Stimulated activated CD4-positive, alpha-beta T cell treated with anti-CD3 and anti-CD28 coated beads, Interleukin-1b, Interleukin-23, amount 100 ng/mL, for 24 hours (primary cell): ENCODE measurements at places on chromosomes 5 and 9.

DNA sequence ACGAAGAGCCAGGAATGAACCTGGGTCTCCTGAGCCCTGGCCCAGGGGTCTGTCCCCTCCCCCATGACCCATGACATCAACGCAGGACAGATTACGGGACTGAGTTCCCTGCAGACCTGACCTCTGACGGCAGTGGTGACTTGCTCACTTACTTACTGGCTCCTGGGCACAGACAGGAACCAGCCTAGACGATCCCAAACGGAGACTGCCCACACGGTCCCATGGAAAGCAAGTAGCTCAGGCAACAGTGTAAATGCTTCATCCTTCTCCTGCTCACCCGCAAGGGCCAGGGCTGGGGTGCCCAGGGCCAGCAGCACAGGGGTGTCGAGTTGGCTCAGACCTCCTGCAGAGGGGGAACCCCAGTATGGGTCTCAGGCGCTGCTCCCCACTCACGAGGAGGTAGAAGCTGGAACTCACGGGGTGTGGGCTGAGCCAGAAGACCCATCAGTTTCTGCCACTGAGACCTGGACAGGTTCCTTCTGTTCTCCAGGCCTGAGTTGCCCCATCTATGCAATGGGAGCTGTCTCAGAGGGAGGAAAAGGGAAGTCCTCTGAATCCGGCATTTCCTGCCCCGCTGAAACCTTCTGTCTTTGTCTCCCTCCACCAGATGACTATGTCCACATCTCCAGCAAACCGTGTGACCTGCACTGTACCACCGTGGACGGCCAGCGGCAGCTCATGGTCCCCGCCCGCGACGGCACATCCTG, 5.6 kb downstream of the ADAMTSL2 start:
- no peak for DNase-seq

DNA sequence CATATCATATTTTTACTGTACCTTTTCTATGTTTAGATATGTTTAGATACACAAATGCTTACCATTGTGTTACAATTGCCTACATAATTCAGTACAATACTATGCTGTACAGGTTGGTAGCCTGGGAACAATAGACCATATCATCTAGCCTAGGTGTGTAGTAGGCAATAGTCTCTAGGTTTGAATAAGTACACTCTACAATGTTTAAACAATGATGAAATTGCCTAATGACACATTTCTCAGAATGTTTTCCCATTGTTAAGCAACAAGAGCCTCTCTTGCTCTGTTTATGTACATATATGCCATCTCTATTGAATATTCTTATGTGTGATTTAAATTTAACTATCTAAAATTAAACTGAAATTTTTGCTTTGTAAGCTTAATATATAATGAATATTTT, 209.6 kb upstream of the ST8SIA4 start:
- no peak for DNase-seq

DNA sequence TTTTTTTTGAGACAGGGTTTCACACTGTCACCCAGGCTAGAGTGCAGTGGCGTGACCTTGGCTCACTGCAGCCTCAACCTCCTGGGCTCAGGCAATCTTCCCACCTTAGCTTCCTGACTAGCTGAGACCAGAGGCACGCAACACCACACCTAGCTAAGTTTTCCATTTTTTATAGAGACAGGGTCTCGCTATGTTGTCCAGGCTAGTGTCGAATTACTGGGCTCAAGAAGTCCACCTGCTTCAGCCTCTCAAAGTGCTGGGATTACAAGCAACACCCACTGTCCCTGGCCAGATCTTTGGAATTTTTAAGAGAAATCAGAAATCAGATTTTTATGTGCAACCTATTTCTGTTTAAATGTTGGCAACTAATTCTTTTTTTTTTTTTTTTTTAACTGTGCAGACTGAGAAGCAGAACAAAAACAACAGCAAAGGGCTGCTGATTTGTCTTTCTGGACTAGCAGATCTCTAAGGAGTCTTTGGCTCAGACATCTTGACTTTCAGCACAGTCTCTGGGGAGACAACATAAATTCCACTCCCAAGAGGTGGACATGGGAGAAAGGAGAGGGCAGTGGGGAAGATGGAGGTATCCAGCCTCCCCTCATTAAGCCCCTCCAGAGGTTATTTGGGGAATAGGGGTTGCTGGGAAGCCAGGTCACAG, 54.4 kb upstream of the FABP6 start:
- DNase-seq, result no peak

GRCh38 chr9:73824671-73825070, 672.5 kb upstream of the RORB start:
- DNase-seq, result no peak

GRCh38 chr5:9156282-9156681, 389.6 kb downstream of the SEMA5A start:
- DNase-seq, result no peak

DNA sequence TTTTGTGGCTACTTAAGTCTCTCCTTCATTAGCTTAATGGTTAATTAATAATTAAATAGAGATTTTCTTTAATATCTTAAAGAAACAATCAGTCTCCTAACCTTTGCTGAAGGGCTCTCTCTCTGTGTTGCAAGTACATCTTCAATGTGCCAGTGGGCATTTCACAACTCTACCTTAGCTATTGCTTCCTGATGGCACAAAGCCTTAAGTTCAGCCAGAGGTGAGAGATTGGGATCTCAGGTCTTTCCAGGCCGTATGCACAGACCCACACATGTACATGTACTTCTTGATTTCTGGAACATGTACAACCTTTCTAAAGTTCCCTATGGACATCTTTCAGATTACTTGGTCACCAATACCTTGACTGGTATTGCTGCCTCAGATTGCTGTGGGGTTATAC, 8.9 kb upstream of the ITGA1 start:
- DNase-seq, result no peak

DNA sequence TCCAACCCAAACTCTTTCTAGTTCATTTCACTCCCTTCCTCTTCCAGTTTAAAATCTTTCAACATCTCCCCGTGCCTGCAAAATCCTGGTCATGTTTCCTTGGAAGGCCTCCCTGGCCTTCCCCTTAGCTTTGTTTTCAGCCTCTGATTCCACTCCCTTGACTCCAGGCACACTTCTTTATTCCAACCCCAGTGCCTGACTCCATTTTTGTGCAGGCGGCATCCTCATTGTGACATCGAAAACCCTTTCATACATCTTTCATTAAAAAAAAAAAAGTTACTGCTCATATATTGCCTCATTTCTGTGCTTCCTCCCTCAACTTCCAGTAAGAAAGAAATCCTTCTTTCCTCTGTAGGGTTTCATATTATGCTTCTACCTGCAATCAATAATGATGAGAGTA, 7.1 kb upstream of the TNFSF8 start:
- DNase-seq, result no peak

DNA sequence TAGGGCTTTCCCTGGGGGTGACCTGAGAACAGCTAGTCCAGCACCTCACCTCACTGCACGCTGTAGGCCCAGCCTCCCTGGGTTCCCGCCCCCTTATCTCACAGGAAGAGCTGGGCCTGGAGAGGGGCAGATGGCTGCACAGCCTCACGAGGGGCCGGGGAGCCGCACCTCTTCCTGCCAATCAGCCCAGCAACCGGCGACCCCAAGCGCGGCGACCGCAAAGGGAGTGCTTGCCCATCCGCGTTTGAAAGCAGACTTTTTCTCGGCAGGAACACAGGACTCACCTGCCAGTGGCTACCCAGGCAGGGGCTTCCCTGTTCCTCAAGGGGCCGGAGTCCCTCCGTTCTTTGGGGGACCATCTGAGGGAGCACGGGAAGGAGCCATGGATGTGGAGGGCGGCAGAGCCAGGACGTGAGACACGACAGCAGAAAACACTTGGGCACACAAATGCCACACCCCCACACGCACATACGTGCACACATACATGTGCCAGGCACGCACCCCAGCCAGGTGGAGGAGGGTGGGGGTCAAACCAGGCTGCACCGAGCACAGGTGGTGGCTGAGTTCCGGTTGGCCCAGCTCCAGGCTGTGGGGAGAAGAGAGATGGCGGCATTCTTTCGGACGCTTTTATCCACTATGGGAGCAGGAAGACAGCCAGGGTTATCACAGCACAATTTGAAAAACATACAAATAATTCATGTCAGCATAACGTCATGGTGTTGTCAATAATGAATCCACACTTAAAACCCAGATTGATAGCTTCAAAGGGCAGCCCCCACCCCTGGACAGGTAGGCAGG, 11.3 kb downstream of the TMEM250 start:
- DNase-seq, result no peak

- DNase-seq, result no peak
Observed at GRCh38 chr9:127131871-127132270, 9.4 kb upstream of the ANGPTL2 start.

- peak; percentile 6 for DNase-seq
Observed at GRCh38 chr9:14993061-14993800, 83.0 kb upstream of the FREM1 start.

DNA sequence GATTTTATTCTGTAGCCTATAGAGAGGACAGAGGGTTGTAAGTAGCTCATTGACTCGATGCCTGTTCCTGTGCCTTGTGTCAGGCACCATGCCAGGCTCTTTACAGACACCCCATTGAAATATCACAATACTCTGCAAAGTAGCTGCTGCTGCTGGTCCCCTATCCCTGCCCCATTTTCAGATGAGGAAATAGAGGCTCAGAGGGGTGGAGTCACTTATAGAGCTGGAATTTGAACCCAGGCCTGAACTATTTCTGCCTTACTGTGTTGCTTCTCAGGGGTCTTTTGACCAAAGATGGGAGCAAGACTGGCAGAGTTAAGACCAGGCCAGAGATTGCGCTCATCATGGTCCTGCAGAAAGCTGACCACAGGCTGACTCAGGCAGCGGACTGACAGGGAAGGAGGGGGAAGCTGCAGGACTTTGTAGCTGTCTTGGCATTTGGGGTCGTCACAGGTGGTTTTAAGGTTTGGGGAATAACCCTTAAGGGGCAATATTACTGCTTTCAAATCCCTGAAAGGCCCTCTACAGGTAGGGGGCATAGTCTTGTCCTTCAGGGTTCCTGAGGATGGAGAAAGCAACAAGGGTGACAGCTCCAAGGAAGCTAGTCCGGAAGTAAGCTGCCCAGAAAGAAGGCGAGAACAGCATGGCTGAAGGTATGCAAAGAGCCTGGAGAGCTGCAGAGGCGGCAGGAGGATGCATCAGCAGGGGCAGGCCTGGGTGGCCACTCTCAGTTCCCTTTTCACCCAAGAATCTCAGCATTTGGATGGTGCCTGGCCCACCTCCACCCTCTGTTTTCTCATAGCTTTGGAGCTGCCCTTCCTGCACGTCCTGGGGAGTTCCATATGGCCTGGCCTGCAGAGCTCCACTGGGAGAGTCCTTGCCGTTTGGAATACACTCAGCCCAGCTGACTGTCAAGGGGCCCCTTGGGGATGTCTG, 18.3 kb upstream of the NDST1 start:
- no peak for DNase-seq

DNA sequence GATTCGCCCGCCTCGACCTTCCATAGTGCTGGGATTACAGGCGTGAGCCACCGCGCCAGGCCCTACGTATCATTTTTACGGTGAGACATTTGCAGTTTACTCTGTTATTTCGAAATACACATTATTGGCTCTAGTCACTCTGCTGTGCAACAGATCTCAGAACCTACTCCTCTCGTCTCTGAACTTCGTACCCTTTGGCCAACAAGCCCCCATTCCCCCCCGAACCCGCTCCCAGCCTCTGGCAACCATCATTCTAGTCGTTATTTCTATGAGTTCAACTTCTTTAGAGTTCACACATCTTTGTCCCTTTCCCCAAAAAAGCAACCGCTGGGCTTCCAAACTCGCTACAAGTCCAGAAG, 735 bp downstream of the PTGR1 start:
- no peak for DNase-seq

GRCh38 chr5:82221020-82221419, 57.1 kb downstream of the RPS23 start:
- DNase-seq, result no peak

- DNase-seq, result no peak
Observed at GRCh38 chr5:147382776-147383175, 127.1 kb downstream of the DPYSL3 start.

- no peak for DNase-seq
Observed at GRCh38 chr9:136726631-136727191, 14.3 kb downstream of the DIPK1B start.

GRCh38 chr9:38047301-38048251, 21.5 kb downstream of the SHB start:
- DNase-seq, result no peak

DNA sequence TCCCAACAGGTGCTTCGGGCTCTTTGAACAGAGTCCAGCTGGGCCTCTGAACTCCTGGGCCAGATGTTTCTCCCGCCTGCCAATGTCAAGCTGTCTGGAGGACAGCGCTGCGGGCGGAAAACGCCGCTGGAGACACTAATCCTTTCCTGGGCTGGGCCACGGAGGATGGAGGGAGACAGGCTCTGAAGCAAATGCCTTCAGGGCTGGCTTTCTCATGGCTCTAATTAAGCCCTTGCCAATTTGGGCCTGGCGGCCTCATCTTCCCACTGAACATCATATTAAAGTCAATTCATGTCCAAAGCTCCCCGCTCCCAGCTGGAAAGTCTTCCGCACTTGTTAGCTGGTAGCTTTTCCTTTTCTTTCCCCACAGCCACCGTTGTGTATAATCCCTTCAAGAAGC, 72.7 kb downstream of the NTNG2 start:
- no peak for DNase-seq
